Activated naive CD4-positive, alpha-beta T cell (primary cell): ENCODE measurements at places on chromosomes 1 and 21.

DNA sequence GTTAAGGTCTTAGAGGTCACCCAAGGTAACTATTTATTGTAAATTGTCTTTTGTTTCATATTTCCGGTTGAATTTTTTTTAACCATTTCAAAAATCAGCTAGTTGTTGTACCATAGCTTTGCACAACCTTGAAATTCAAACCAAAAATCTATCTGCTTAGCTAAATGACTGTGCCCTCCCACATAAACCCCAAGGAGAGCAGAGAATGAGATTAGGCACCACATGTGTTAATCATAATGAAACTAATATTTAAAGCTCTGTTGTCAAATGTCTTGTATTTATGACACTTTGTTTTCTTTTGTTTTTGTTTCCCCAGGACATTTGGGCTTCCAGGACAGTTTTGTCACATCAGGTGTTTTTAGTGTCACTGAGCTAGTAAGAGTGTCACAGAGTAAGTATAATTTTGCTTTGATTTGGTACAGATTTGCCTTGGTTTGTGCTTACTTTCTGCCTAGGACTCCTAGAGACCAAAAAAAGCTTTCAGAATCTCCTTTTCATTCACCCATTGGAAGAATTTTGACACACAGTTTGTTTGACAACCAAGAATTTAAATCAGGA lies 249.9 kb downstream of the NFIA start:
- no peak for DNase-seq

GRCh38 chr1:165897326-165898303 lies 70.2 kb downstream of the UCK2 start:
- no peak for DNase-seq

DNA sequence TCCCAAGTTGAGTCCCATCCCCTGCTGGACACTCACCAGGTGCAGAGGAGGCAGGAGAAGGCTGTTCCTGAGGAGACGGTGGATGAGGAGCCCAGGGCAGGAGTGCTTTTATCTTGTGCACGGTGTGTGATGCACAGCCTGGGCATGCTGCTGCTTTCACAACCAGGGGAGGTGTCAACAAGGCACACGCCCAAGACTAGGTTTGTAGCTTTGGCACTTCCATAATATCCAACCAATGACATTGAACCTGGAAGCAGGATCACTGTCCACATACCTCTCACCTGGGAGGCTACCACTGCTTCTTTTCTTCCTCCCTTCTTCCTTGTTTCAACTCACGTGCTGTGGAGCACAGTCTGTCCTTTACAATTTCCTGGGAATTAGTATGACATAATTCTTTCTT lies at the start of gene LCE3D:
Gene LCE3D (minus strand): TSS at position 84 of the 400 bp plus-strand sequence. CDS start 580 bp downstream, outside the sequence.
- DNase-seq: no peak

DNA sequence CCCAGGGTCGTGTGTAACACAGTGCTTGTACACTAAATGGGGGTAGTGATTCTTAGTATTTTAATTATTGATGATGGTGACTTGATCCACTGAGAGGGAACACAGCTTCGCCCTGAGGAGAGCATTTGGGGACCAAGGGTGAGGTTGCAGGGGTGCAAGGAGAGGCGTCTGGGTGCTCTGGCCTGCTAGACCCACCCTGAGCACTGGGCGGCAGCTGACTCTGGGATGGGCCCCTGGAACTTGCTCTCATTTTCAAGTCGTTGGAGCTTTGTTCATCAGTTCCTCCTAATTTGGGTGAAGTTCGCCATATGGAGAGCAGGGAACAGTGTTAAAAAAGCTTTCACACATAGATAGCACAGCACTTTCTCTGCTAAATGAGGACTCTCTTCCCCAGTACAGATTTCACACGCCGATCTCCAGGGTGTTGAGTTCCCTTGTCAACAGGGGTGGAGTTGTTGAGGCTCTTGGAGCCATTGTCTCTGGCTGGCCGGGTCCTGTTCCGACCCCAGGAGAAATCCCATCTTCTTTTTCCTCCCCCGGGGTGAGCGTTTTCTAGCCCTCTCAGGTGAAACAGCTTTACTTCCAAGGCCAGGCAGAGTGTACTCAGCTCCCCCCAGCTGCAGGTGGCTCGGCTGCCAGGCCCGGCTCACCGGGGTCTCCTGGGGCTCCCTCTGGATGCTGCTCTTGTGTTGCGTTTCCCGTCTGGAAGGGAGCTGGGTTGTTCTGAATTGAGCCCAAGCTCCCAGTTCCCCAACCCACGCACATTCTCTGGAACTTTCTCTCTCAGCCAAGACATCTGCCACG lies 367.4 kb downstream of the RPS6KC1 start:
- DNase-seq: no peak

- no peak for DNase-seq
These were observed 1.7 kb downstream of the WNT9A start for GRCh38 chr1:227945891-227946623.

- DNase-seq: no peak
These were observed 157.2 kb downstream of the KIF26B start for GRCh38 chr1:245311887-245312536.

- no peak for DNase-seq
These were observed 119.1 kb upstream of the RUNX3 start for GRCh38 chr1:25049190-25049589.

GRCh38 chr1:183580281-183580682 lies 10.0 kb downstream of the NCF2 start:
- no peak for DNase-seq

GRCh38 chr1:7374563-7375160 lies 396.4 kb upstream of the VAMP3 start:
- DNase-seq: no peak
